ENCODE measurements at places on chromosomes 16 and 17.
A peak's percentile ranks its signal among the peaks of the same experiment; 100 is the strongest.

DNA sequence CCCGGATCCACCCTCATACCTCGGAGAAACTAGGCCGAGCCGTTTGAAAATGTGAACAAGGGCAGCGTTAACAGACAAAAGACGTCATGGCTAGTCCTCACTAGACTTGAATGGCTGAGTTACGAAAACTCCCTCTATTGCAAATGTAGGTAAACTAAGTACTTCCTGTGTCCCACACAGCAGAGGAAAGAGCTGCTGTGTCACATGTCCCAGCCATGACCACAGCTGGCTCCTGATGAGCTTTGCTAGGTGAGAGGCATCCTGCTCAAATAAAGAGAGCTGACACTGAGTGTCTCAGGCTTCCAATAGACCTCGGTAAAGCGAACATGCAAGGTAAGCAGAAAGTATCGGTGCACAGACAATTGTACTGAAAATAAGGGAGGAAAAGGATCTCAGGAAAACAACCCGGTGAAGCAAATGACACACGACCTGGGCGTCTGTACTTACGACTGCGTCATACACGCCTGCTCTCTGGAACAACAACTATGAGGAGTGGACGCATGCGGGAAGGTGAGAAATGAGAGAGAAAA, 26.0 kb downstream of the TMEM204 start:
- DNase-seq, result peak; percentile 34

DNA sequence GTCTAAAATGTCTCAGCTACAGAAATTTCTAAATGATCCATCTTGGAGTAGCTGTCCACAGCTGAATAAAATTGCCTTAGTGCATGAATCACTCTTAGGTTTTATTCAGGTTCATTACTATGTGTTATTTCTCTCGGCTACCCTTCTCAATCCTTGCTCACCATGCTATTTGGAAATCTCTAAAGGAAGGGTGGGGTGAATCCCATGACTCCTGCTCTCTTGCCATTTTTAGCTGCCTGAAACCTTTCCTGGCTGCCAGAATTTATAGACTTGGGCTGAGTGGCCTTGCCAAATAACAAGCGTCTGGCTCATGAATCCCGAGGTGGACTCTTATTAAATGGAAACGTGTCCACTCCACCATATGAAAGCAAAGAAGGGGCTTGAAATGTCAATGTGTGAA, 936.1 kb upstream of the SOX9 start:
- no peak for DNase-seq

DNA sequence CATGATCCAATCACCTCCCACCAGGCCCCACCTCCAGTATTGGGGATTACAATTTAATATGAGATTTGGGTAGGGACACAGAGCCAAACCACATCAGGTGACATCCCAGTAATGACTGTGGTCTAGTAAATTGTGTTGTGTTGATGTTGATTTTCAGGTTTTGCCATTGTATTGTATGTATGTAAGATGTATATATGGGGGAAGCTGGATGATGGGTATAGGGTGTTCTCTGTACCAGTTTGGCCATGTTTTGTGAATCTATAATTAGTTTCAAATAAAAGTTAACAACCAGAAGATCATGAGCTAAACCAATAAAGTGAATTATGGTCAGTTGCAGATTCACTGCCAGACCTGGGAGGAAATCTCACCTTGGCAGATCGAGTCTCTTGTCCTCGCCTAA, 283.7 kb downstream of the WWOX start:
- no peak for DNase-seq

DNA sequence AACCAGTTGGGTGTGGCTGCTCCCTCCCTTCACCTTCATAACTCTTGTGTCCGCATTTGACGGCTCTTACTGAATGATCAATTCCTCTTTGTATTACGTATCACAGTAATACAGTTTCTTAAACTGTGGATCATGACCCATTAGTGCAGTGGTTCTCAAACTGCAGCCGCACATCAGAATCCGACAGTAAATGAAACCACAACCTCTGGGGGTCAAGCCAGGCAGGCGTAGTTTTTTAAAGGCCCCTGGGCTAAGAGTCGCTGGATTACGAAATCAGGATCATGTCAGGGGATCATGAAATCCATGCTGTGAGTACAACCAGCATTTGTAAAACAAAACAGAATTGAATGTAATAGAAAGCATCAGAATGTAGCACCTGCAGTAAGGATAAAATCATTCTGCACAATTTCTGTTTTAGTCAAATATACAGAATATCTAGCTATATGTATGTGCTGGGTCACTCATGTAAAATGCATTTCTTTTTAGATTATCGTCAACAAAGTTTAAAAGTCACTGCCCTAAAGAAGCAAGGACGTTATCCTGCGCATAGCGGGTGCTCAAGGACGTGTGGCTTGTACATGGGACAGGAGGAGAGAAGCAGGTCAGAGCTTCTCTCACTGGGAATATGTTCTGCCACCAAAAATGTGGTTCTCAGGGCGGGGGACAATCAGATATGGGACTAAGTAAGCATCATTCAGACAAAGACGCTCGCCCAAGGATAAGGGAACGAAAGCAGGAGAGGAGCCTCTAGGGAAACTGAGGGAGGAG, 113.1 kb downstream of the ZFHX3 start:
- DNase-seq, result no peak

DNA sequence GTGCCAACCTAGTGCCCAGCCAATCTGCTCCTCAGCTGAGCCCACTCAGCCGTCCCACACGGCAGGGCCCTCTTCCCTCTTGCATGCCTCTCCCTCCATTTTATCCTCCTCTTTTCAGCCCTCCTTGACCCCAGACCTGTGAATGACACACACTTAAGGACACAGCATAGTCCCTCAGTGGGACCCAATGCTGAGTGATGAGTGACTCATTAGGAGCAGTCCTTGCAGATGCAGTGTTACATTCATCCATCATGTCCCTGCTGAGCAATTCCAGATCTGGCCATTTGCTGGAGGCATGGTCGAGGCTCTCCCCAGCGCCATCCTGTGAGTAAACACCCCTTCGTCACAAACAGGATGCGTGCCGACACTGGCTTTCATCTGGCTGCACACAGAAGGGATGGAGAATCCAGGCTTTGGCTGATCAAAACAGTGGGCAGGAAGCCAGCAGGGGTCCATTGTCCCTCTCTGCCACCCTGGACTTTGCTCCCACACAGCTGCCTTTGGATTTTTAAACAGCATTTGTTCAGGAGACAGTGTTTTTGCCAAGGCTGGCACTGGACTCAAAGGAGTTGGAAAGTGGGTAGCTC, 122.6 kb downstream of the AXIN2 start:
- no peak for DNase-seq

- DNase-seq, result no peak
Observed at GRCh38 chr17:951325-952132, 28.0 kb downstream of the NXN start.

DNA sequence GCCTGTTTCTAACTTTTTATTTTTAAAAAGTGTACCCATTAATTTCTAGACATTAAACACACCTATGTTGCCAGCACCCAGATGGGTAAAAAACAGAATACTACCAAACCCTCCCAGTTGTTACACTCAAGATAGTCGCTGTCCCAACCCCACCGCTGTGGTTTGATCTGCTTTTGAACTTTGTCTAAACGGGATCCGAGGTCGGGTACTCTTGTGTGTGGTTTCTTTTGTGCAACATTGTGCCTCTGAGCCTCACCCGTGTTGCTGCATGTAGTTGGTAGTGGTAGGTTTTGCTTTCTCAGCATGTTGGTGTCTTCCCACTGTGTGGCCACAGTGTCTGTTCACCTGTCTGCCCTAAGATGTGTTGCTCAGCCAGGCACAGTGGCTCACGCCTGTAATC, 4.3 kb downstream of the KLHL36 start:
- no peak for DNase-seq

GRCh38 chr17:78836420-78837021, 4.1 kb downstream of the USP36 start:
- DNase-seq, result no peak

GRCh38 chr17:29760279-29761039, 137.7 kb upstream of the CORO6 start:
- peak; percentile 56 for DNase-seq

DNA sequence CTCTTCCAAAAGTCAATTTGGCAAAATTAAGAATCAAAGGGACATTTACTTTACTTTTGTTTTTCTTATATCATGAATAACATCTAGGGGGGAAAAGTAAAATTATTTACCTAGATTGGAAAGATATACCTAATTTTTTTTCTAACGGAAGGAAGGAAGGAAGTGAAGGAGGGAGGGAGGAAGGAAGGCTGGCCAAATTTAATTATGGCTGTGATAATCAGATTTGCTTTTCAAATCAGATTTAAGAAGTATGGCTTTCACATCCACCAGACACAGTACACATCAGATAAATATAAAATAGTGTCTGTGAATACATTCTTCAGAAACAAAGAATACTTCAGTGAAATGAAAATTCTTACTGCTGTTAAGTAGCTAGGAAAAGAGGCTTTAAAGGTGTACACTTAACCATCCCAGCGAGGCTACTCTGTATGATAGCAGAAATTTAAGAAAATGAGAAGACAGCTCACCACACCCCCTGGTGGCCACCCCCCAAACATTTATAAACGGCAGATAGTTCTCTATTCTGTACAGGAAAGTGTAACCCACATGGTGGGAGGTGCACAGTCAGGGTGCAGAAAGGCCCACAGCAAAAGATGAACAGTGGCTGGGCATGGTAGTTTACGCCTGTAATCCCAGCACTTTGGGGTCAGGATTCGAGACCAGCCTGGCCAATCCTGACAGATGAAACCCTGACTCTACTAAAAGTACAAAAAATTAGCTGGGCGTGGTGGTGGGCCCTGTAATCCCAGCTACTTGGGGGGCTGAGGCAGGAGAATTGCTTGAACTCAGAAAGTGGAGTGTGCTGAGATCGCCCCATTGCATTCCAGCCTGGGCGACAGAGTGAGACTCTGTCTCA, 150.8 kb downstream of the SSH2 start:
- peak; percentile 84 for DNase-seq

GRCh38 chr17:66375121-66375520, 72.7 kb downstream of the PRKCA start:
- no peak for DNase-seq

GRCh38 chr17:67400193-67400592, 23.1 kb downstream of the PITPNC1 start:
- DNase-seq, result no peak

DNA sequence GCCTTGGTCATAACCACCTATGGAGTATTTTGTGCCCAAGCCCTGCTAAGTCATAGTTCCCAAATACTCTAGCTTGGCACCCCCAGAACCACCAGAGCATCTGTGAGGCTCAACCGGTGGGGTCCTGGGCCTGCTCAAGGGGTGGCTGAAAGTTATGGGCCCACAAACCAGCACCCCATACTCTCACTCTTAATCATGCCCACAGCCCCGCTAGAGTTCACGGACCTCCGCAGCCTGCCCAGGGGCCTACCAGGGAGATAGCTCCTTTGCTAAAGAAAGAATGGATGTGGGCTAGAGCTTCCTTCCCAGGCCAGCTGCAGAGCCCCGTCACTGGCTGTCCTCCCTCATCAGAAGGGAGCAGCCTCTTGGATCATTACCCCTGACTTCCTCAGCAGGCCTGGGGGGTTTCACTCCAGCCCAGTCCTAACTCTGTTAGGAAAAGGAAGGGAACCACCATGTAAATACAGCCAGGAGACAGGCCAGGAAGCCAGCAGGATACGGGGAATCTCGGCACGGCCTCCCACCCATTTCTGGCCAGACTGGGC, 1.4 kb downstream of the GIT1 start:
- no peak for DNase-seq

DNA sequence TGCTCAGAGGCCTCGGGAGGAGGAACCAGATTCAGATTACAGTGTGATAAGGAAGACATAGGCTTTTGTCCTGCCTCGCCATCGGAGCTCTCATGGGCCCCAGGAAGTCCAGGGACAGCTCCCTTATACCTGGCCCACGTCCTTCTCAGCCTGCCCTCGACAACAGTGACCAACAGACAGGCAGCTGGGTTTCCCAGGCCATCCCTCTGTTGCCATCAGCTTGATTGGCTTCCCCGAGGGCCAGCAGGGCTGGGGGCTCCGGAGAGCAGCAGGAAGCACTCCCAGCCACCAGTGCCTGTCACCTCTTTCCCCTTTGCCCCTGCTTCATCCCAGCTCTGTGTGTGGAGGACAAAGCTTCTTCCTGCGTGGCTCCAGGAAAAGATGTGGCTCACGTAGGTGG, 17.6 kb downstream of the CD300A start:
- no peak for DNase-seq

- DNase-seq, result no peak
Observed at GRCh38 chr16:87310610-87311009, 6.6 kb downstream of the C16orf95 start.

GRCh38 chr17:78144147-78144719, 2.0 kb upstream of the C17orf99 start:
- DNase-seq, result no peak

- no peak for DNase-seq
Observed at GRCh38 chr17:27669850-27670249, 38.9 kb downstream of the LGALS9 start.

DNA sequence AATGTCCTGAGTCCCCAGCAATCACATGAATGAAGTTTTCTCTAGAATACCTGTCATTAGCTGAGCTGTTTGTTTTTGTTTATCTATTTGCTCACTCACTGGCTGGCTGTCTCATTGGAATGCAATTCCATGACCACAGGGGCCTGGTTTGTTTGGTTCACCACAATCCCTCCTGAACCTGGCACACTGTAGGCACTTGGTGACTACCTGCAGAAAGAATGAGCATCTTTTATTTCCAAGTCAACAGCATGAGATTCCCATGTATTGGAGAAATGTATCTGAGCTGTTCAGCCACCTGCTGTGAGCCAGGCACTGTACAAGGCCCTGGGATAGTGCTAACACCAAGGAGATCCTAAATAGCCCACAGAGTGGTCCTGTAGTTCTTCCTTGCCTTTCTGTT, 345.1 kb downstream of the XYLT1 start:
- DNase-seq, result no peak

DNA sequence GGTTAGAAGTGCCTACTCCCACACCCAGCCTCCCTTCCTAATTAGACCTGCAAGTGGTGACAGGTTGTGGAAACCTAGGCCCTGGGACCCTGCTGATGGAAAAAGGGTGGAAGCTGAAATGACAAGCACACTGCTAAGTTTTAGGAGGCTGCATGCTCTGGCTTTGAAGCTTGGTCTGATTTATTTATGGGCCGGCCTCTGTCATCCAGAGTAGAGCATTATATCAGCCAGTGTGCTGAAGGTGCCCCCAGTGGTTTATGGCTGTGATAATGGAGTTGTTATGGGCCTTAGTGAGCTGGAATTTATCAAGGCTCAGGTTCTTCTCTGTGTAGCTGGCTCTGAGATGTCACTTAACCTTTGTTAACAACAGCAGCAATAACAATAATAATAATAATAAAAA, 142.6 kb downstream of the UTP18 start:
- DNase-seq, result no peak

DNA sequence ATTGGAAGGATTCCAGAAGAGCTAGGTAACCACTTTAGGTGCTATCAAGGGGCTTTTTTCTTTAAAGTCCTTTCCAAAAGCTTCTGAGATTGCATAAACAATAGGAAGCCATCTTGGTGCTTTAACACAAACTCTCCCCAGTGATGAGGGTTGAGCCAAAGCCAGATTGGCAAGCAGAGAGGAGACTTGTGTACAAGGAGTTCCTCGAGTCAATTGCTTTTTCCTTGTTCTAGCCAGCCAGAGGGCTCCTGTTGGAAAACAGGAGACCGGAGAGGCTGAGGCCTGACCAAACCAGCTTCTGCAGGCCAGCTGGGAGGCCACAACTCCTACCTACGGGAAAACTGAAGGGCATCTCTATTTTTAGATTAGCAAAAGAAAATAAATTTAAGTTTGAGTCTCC, 46.5 kb downstream of the MAPT start:
- DNase-seq, result no peak

All from activated naive CD4-positive, alpha-beta T cell treated with Interleukin-2 at 50 U/mL for 16 hours (primary cell).